NCI-H526 treated with DMSO at 0.1 percent for 48 hours (cell line): ENCODE measurements at places on chromosomes 5 and 9.

DNA sequence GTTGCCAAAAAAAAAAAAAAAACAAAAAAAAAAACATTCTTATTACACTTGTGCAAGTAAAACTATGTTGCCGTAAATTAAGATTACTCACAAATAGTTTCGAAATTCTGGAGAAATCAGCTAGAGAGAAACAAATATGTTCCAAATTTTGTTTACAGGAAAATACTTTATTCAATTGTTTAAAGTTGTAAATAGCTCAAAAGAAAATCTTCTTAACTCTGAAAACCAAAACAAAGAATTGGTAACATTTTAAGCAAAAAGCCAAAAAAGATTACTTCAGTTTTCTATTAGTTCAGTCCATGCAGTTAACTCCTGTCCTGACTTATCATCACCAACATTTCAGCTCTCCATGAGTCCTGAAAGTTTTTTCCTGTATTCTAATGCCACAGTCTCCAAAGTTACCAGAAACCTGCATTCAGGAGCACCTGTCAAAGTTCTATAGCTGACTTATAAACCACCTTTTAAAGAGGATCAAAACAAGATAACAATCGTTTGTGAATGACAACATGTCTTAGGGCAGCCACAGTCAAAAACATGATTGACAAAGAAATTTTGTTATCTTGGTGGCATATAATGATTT, 194.1 kb downstream of the RANBP17 start:
- DNase-seq: no peak

DNA sequence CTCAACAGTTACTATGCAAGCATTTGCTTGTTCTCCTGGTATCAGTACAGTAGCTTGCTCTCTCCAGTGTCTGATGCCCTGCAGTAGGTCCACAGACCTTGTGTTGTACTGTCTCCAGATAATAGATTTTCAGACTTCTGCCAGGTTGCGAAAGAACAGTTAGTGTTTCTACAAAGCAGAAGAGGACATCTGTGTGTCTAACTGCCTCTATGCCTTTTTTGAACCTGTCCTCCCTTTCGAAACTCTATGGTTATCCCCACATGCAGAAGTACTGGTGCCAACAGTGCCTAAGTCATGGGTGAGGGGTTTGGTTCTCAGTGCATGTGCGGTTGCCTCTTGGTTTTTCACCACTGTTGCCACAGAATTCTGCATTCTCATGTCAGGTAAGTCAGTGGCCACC, 45.9 kb downstream of the KCNN2 start:
- DNase-seq: no peak

GRCh38 chr5:32664523-32664922, 46.6 kb upstream of the NPR3 start:
- DNase-seq: no peak

DNA sequence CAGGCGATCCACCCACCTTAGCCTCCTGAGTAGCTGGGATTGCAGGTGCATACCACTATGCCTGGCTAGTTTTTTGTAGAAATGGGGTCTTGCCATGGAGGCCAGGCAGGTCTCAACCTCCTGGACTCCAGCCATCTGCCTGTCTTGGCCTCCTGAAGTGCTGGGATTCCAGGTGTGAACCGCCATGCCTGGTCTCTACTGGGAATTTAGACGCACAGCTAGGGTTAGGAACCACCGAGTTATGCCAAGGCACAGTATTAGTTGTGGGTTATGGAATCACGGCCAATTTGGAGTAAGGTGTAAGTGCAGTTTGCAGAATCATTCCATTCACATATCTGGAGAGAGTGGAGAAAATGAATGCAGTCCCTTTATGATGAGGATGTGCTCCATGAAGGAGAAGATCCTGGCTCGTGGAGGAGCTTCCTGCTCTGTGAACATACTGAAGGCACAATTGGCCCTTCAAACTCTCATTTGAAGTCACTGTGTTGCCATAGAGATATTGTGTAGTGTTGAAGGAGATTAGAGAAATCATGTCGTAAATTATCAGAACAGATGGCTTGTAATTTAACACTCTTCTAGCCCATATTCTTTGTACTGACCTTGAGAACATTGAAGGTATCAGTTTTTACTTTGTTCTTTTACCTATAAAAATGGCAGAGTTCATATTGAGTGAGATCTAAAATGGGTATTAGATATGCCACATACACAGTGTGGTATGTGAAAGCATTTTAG, 18.8 kb downstream of the TRIO start:
- peak; percentile 37 for DNase-seq

DNA sequence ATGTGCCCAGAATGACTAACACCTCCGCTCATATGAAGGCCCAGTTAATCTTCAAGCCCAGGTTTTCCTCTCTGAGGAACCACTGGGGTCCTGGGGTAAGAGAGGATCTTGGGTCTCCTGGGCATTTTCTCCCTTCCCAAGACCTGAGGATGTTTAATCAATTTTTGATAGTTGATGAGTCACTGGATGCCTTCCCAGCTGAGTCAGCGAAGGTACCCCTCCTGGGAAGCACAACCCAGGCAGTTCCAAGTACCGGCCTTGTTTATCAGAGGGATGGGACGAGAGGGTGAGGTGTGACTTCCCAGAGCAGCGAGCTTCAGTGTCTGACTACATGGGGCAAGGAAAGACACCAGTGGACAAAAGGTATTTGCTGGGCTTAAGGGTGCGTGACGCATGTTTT, 119.6 kb upstream of the IL12B start:
- no peak for DNase-seq

DNA sequence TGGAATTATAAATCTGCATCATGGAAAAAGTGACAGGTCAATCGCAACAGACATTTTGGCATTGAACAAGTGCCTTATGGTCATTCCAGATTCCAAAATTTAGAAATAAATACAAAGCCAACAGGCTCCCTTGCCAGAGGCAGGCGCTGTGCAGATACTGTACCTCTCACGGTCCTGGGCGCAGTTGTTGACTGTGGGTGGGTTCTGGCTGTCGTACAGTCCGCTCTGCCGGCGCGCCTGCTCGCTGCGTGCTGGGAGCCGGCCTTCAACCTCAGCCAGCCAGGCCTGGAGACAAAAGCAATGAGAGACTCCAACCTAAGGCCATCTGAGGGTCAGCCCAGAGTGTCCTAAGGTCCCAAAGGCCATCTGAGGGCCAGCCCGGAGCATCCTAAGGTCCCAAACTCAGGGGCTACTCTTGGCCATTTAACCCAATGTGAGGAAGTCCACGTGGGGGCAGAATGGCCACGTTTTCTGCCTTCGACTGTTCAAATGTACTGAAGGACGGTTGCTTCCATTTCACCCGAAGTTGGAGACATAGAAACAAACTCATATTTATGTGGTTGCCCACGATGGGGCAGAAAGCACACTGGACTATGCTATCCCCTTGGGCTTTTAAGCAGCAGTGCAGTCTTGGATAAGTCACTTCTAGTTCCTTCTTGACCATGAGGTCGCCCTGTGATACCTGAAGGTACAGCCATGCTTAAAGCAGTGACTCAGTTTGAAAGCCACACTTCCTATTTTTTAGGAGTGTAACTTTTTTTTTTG, 65.2 kb downstream of the USP20 start:
- DNase-seq: no peak

GRCh38 chr5:124355928-124356327, 390.5 kb downstream of the ZNF608 start:
- DNase-seq: no peak

DNA sequence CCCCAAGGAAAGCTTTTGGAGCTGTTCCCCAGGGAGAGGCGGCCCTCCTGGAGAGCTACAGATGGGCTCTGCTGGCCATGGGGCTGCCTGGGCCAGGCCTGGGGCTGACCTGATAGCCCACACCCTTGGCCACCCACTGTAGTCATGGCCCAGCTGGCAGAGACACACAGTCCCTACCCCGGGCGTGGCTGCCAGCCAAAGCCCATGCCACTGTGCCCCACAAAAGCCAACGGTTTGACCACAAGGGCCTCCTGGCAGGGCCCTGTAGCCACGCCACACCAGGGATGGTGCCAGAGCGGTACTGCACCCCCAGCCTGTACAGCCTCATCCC, 15.2 kb downstream of the NACC2 start:
- DNase-seq: no peak

DNA sequence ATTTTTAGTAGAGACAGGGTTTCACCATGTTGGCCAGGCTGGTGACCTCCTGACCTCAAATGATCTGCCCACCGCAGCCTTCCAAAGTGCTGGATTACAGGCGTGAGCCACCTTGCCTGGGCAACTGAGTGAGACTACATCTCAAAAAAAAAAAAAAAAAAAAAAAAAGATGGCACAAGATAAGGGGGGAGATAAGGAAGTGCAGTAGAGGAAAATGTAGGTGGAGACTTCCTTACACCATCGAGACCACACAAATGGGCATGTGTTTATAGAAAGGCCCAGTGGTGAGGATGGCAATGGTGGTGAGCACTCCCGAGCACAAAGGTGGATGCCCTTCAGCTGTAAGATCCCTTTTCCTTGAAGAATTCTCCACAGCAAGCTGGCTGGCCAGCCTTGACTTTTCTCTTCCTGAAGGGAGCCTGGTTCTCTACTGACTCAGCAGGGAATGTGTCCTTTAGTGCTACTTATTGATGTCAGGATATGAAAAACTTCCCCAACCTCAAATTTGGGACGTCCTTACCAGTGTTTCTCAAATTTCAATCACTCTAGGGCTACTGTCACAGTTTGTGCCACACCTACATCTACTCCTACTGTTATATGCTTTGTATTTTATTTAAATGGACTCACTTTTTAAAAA, 28.2 kb downstream of the ERGIC1 start:
- DNase-seq: no peak

DNA sequence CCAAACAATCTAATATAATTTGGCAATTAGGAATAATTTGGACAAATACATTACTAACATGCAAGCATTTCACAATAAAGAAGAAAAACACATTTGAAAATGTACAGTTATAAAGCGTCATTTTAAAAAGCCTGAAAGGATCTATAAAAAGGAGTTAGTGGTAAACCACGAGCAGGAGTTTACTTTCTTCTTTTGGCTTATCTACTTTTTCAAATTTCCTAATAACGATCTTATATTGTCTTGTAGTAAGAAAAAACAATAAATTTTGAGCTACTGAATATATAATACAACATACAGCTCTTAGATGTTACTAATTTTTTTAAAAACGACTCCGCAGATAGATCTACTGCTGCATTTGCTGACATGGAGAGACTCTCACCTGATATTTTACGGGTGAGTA, 79.9 kb downstream of the SMIM23 start:
- no peak for DNase-seq

GRCh38 chr5:122779451-122779850, 4.6 kb downstream of the SNX2 start:
- no peak for DNase-seq

- no peak for DNase-seq
Observed at GRCh38 chr9:114484854-114485443, 20.3 kb downstream of the WHRN start.

DNA sequence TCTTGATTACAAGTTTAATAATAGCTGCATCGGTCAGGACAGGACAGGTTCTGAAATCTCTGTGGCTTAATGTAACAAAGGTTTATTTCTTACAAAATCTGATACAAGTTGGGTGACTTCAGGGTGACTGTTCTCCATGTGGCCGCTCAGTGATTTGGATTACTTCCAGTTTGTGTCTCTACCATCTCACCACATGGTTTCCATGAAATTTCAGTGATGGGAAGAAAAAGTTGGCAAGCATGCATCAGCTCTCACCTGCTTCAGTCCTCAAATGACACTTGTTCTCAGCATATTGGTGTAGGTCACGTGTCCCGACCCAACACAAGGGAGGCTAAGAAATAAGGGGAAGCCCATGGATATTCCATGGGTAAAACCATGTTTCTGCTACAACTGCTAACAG, 7.8 kb upstream of the TMEM268 start:
- DNase-seq: no peak

GRCh38 chr9:97293207-97293721, 14.2 kb upstream of the CCDC180 start:
- DNase-seq: no peak

- no peak for DNase-seq
Observed at GRCh38 chr5:112407240-112407639, 11.8 kb downstream of the EPB41L4A start.

DNA sequence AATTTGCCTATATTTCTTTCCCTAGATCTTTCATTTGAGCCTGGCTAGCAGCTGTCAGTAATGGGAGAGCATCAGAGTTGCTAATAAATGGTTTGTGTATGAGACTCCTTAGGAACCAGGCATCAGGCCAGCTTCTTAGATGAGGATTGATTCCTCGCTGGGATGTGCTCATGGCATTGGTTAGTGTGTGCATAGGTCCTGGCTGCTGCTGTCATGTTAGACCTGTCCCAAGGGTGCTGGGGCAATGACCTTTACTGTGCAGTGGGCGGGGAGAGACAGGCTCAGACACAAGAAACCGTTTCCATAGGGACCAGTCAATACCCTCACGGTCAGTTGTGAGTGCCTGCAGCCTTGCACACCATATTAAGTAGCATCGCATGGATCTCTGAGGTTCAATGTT, 112.3 kb upstream of the NR3C1 start:
- no peak for DNase-seq

DNA sequence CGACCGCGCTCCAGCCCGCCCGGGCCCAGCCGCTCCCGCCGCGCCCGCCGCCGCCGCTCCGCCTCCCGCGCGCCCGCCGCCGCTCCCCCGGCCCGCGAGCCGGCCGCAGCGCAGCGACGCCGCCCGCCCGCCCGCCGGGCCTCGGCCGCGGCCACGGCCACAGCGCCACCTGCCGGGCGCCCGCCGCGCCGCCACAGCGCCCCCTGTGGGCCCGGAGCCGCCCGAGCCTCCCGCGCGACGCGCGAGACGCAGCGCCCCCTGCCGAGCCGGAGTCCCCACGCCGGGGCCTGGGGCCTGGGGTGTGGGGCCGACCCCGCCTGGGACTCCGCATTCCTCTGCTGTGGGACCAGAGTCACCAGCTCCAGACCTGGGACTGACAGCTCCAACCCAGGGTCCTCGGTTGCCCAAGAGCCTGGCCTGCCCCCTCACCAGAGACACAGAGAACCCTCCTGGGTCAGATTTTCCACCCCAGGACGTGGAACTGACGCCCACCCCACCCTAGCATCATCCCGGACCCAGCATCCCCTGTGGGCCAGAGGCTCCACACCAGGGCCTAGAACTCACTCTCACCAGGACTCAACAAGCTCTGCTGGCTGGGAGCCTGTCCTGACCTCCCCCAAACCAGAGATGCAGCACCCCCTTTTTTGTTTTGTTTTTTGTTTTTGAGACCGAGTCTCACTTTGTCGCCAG, at the start of gene RAPGEF1:
Gene RAPGEF1 (minus strand): TSS at position 118 of the 690 bp plus-strand sequence. CDS start 246 bp downstream, outside the sequence.
- no peak for DNase-seq

DNA sequence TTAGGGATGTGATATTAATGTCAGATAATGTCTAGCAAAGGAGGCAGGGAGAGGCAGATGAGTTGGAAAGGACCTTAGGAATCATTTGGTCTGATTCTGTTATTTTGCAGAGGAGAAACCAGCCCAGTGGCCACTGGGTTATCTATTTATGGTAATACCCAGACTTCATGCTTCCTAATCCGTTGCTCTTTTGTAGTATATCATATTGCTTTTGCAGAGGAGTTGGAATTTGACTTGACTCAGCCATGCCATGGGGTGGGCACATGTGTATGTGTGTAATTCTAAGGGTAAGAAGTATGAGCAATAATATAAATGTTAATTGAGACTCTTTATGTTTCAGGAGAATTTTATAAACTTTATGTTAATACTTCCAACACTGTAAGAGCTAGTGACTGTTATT, 7.3 kb downstream of the GPR21 start:
- no peak for DNase-seq

GRCh38 chr5:83104021-83104420, 26.7 kb downstream of the XRCC4 start:
- no peak for DNase-seq

- no peak for DNase-seq
Observed at GRCh38 chr9:127336086-127336485, 60.9 kb upstream of the SLC2A8 start.

GRCh38 chr9:84283946-84284345, 56.6 kb downstream of the SLC28A3 start:
- no peak for DNase-seq
